ENCODE measurements at places on chromosomes 5 and 9.

DNA sequence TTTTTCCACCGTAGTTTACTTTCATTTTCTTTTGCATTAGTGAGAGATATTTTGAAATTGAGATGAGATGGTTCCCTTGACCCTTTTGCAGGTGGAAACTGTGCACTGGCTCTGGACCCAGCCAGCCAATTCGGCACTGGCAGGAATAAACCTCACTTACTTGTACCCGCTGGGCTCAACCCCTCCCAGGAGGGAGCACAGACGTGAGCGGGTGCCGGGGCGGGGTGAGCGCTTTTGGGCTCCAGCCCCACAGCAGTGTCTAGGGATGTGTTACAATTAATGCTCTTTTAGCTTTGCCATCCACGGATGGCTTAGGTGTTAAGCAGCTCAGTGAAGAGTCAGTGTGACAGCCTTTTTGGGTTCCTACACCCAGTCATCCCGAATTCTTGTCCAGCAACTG, 766.1 kb upstream of the CHD1 start:
- no peak for DNase-seq

- no peak for DNase-seq
Measured at GRCh38 chr9:76912636-76913275, 6.8 kb upstream of the PRUNE2 start.

DNA sequence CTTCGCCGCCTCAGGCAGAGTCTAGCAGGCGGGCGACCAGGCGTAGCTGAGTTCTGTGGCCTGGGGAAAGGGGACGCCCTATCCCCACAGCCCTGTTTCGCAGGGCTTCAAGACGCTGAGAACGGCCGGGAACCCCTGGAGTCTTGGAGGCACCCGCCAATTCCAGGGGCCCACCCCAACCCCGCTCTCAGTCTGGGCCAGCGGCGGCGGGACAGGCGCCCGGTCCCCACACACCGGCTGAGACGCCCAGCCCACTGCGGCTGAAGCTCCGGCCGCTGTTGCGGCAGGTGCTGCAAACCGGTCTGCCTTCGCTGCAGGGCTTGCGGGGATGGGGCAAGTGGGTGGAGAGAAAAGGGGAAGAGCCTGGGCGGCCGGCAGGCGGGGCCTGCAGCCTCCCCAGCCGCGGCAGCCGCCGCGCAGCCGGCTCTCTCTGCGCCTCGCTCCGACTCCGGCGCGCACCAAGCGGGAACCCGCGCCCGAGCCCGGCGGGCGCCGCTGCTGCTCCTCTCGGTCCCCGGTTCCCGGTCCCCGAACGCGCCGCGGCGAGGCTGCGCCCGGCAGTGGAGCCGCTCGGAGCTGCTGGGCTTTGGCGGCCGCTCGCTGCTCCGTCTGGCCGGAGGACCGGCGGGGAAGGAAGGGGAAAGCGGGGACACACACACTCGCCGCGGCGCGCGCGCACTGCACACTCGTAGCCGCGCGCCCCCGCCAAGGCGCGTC, at the start of gene PIP5K1B:
Gene PIP5K1B, plus strand, starts transcription at position 427 of the 717 bp plus-strand sequence. CDS start 117,375 bp downstream, outside the sequence.
- DNase-seq = peak; percentile 22

- no peak for DNase-seq
Measured at GRCh38 chr5:12951846-12952245, 992.6 kb downstream of the DNAH5 start.

DNA sequence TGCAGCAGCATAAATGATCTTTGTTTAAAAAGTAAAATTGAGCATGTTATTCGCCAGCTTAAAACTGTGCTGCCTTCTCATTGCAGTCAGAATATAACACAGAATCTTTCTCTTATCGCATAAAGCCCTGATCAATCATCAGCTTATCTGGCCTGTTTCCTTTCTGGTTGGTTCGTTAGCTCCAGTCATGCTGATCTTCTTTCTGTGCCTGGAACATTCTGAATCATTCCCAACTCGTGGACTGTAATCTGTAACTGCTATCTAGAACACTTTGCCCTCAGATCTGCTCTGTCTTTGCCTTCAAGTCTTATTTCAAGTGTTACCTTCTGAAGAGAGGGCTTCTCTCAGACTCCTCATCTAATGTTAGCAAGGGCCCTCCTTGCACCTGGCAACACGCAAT, 11.9 kb upstream of the FER start:
- DNase-seq = no peak

DNA sequence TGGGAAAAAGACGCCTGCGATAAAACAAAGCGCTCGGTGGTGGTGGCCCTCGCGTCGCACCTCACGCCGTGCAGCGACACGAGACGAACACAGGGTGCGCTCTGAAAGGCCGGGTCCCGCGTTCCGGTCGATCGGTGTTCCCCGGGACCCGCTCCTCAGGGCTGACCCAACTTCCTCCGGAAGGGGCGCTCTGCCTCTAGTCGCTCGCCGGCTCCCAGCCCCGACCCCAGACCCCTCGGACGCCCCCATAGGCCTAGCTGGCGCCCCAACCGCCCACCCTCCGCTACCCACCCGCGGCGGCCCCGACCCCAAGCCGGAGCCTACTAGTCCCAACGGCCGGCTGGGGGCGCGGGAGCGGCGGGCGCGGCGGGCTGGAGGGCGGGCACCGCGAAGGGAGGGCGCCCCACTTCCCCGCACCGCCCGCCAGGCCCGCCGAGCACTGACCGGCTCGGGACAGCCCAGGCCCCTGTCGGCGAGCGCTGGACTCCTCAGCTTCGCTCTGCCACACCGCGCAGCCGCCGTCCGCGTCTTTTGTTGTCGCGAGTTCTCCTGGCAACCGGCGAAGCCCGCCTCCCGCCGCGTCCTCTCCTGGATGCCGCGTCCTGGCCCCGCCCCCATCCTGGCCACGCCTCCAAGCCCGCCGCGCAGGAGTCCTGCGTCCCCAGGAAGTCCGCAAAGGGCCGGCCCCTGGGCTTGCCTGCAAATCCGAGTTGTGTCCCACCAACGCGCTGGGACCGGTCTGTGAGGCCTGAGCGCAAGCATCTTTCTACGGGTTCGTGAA, at the start of gene KIF27:
Gene KIF27, minus strand, starts transcription at position 506 of the 781 bp plus-strand sequence. CDS start 5,841 bp downstream, outside the sequence.
- peak; percentile 56 for DNase-seq

DNA sequence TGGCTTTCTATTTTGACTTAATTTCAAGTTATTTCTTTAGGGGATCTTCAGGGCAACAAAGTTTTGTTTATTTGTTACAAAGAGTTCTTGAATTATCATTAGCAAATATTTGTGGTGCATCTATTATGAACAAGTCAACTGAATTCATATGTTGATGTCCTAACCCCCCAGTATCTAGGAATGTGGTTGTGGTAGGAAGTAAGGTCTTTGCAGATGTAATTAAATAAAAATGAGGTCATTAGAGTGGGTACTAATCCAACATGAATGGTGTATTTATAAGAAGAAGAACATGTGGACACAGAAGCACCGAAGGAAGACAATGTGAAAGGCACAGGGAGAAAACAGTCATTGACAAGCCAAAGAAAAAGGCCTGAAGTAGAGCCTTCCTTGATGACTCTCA, 474.0 kb upstream of the DAB2 start:
- no peak for DNase-seq

DNA sequence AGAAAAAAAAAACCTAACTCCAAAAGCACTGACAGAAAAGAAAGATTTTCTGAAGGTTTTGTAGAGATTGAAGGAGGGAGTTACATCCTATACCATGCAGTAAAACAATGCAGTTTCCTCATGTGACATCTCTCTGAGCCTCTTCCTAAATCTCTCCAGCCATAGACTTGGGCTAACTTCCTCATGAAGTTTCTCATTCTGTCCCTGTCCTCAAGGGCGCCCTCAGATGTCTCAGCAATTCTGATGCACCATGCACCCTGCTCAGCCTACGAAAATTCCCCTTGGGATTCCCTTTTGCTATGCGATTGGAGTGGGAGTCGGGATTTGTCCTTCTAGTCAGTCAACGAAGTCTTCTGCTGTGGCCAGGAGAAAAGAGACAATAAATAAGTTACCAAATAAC, 68.9 kb downstream of the FAT2 start:
- DNase-seq = no peak

- no peak for DNase-seq
Measured at GRCh38 chr9:31799953-31800609, 584.4 kb upstream of the ACO1 start.

DNA sequence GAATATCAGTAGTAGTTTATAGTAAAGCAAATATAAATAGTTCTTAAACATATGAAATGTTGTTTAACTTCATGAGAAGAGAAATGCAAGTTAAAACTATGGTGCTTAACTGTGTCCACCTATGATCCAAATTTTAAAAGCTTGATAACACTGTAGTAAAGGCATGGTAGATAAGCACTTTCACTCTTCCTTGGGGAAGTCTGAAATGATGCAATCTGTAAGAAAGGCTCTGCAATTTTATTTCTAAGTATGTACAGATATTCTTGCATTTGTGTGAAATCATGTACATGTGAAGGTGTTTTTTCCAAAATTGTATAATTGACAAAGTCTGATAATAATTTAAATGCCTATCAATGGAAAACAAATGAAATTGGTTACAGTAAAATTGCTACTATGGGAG, 66.9 kb downstream of the SYK start:
- no peak for DNase-seq

DNA sequence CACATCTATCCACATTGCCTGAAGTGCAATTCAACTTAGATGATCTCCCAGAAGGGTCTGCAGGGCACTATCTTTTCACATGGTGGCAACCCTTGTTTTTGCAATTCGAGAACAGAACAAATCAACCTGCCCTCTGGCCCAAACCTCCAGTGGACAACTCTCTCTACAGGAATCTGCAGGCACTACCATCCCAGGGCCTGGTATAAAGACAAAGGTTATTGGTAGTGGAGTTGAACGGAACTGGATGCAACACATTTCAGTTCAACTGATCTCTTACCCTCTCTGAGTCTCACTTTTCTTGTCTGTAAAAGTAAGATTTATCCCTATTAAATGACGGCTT, 153.2 kb upstream of the EGFLAM start:
- no peak for DNase-seq

GRCh38 chr5:77852514-77853352, 76.6 kb upstream of the TBCA start:
- peak; percentile 25 for DNase-seq

GRCh38 chr9:112850840-112851239, 39.8 kb downstream of the SLC46A2 start:
- DNase-seq = no peak

Measured in DMS79 (cell line).